NCI-H524 (cell line): ENCODE measurements at places on chromosomes 12 and 14.

DNA sequence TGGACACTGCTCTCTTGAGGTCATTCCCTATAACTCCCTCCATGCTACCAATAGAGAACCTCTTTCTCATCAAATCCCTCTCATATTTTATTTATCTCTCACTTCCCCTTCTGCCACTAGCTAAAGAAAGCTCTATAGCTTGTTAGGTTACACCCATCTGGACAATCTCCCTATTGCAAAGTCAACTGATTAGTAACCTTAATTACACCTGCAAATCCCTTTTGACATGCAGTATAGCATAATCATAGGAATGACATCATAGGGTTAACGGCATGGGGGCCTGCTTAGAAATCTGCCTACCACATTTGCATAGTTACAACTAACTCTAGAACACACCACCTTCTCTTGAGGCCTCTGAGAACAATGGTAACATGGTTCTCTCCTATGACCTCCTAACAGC is 181.2 kb downstream of the EMP1 start:
- no peak for DNase-seq

DNA sequence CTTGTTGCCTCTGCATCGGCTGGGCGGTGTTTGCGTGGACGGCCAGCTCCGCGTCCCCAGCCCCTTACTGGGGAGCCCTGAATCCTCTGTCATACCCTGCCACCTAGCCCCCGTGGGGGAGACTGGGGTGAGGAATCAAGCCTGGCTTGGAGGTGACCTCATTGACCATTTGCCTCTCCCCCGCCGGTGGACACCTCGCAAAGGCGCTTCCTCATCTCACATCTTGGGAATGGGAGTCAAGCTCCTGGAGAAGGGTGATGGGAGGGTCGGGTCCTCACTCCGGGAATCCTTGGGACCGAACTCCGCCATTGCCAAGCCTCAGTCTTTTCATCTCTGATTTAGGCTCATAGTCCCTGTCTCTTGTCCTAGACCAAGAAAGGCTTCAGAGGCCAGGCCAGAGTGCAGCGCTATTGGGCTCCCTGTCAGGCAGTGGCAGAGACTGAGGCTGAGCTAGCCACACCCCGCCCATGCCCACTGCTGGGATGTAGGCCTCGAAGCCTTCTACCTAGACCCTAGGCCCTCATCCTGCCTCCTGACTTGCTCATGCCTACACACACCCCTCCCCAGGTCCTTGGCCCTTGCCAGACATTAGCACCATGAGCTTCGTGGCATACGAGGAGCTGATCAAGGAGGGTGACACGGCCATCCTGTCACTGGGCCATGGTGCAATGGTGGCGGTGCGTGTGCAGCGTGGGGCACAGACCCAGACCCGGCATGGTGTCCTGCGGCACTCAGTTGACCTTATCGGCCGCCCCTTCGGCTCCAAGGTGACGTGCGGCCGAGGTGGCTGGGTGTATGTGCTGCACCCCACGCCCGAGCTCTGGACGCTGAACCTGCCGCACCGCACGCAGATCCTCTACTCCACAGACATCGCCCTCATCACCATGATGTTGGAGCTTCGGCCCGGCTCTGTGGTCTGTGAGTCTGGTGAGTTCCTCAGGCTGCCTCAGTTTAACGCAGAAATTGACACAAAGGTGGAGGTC is 678 bp downstream of the TRMT61A start:
- DNase-seq, result no peak

DNA sequence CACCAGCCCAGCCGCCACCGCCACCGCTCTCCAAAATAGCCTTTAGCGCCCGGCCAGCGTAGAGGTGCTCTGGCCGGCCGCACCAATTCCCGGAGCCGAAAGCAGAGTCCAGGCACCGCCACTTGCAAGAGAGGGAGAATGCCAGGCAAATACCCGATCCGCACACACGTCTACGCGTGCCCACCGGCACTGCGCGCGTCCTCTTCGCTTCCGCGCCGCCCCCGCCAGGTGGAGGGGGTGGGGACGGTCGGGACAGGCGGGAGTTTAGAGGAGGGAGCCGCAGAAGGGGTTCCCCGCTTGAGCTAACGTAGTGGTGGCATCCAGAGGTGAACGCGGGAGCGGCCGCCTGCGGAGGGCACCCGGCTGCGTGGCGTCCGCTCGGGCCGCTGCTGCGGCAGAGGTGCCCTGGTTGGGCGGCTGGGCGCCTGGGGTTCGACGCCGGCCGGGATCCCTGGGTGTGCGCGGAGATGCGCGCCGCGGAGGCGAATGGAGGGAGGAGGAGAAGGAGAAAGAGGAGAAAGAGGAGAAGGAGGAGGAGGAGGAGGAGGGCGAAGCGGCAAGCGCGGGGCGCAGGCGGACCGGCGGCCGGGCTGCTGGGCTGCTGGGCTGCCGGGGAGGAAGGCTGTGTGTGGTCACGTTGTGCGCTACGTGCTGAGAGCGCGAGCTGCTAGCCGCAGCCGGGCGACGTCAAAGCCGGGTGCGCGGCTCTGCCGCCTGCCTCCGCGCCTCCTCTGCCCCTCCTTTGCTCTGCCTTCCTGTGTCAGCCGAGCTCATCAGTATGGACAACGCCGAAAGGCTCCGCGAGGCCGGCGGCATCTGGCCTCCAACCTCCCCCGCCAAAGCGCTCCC is at the start of gene MDGA2:
MDGA2 (minus strand) TSS at position 140 of the 849 bp plus-strand sequence.
- DNase-seq, result peak; percentile 62

GRCh38 chr14:95041477-95042020 is 115.8 kb downstream of the DICER1 start:
- no peak for DNase-seq

- DNase-seq, result no peak
These were observed 94.3 kb downstream of the ADGRD1 start for GRCh38 chr12:131047789-131048610.

DNA sequence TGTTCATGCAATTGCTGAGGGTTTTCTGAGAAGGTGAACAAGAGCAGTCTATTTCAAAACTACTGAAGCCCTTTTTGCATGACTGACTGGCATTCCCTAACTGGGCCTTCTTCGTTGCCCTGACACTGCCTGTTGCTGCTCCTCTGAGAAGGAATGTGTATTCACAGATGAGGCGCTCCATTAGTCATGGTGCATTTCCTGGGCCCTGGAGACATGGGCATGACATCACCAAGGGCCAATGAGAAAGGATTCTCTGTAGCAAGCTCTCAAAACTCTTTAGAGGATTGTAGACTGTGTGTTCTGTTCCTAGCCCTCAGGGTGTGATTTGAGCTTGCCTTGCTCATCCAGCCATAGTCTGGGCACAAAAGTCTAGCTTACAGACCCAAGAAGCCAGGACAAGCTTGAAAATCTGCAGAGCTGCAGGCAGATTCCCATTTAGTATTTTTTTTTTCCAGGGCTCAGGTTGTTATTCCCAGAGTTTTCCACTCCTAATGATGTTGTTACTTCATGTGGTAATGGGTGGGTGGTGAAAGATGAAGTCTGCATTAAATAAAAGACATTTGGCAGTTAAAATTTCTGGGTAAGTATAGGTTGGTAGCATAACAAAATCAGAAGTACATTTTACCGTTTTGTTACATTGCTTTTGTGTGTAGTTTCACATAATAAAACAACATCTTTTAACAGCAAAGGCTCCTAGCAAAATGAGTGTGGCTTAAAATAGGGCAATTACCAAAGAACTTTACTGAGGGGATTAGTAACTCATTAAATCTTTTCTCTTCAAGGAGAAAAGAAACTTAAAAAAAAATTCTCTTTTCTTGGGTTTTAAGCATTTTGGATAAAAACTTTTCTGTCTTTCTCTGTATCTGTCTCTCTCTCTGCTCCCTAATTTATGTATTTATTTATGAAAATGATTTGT is 318.4 kb downstream of the RAD51B start:
- no peak for DNase-seq

DNA sequence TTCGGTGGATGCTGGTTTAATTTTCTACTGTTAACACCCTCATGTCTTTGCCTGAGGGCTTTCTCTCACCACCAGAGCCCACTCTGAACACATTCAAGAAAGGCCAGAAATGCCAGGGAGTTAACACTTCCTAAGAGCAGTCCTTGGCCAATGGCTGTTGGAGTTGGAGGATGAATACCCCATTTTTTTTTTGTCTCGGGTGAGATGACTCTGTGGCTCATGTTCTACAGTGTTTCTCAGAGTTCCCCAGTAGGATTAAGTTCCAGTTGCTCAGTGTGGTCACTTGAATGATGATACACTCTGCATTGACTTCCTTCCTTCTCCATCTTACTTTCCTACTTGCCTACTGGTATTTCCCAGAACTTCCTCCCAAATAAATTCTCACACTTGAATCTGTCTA is 65.8 kb downstream of the FOS start:
- DNase-seq, result no peak

DNA sequence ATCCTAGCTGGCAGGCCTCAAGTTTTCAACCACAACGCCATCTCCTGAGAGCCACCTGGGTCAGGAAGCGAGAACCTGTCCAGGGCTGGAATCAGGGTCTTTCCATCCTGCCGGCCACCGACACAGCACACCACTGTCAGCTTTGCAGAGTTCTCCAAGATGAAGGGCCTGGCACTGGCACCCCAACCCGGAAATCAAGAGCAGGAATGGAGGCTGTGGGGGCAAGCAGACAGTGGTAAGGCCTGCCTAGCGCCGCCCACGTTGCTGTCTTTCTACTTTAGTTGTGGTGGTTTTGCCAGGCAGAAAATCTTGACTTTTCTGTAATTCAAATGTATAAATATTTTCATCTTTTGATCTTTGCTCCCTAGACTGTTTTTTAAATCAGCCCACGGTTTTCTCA is 90.7 kb downstream of the ITPK1 start:
- no peak for DNase-seq

- DNase-seq, result no peak
These were observed 260.4 kb upstream of the PPFIA2 start for GRCh38 chr12:82019533-82019932.

DNA sequence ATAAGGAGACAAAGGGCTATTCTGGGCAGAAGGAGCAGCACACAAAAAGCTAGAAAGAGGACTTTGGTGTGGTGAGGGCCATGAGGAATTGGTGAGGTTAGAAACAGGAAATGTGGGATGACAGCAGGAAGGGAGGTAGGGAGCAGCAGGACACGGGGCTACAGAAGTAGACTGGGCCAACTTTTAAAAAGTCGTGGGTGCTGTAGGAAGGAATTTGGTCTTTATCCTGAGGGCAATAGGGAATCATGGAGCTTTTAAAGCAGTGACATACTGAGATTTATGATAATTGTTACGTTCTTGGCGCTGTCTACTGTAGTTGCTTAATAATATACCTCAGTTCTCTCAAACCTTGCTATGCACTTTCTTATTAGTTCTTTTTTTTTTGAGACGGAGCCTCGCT is 8.2 kb upstream of the CHURC1 start:
- DNase-seq, result no peak

DNA sequence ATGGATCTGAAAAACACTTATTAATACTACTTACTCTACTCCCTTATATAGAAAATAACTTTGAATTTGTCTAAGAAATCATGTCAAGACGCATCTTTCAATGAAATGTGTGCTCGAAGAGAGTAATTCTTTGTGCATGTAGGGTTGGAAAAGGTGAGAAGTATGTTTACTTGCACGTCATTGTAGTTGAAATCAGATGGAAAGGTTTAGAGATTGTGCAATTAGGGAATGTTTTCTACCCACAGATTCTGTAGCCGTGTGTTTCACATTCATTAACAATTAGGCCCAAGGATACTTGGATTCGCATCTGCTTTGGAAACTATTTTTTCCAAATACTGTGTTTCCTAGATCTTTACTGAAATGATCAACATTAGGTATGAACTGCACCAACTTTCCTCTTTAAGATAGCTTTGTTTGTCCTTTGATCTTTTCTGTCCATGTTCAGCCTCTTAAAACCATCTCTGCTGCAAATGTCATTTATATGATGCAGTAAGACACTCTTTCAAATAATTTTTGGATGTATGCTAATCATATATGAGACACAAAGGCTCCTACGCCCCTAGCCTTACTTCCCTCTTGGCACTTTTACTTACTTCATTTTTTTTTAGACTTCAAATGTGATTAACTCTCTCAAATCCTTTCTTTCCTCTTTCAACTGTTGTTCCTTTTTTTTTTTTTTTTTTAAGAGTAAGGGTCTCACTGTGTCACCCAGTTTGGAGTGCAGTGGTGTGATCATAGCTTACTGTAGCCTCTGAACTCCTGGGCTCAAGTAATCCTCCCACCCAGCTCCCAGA is 58.0 kb upstream of the PSMA6 start:
- no peak for DNase-seq

- no peak for DNase-seq
These were observed 456.9 kb upstream of the TMEM132C start for GRCh38 chr12:127810041-127810440.

GRCh38 chr12:123571343-123571813 is 13.0 kb upstream of the TMED2 start:
- DNase-seq, result peak; percentile 70

- DNase-seq, result no peak
These were observed 228.3 kb downstream of the RAD51B start for GRCh38 chr14:68047906-68048305.

- DNase-seq, result no peak
These were observed 310.3 kb downstream of the C12orf75 start for GRCh38 chr12:105640761-105641160.
